COR-L47 (cell line): ENCODE measurements at places on chromosomes 5 and 9.

DNA sequence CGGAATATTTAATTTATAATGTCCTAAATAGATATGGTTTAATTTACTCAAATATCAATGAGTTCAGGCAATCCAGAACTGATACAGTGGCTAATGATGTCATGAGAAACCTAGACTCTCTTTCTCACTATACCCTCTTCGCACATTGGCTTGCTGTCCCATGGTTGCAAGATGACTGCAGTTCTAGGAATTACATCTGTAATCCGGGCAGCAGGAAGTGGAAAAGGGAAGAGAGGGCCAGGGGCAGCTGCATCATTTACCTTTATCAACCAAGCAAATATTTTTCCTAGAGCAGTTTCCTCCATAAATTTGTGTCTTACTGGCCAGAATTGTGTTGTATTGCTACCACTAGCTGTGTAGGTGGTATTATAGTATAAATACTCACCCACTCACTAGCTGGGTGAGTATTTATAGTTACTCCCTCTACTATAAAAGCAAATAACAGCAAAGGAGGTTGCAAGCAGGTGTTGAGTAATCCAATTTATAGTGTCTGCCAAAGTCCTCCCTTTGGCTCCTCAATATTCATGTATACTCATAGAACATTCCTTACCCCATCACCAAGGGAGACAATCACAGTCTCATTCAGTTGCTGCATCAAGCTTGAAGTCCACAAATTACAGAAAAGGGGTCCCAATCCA, 168.8 kb downstream of the DROSHA start:
- DNase-seq = no peak

DNA sequence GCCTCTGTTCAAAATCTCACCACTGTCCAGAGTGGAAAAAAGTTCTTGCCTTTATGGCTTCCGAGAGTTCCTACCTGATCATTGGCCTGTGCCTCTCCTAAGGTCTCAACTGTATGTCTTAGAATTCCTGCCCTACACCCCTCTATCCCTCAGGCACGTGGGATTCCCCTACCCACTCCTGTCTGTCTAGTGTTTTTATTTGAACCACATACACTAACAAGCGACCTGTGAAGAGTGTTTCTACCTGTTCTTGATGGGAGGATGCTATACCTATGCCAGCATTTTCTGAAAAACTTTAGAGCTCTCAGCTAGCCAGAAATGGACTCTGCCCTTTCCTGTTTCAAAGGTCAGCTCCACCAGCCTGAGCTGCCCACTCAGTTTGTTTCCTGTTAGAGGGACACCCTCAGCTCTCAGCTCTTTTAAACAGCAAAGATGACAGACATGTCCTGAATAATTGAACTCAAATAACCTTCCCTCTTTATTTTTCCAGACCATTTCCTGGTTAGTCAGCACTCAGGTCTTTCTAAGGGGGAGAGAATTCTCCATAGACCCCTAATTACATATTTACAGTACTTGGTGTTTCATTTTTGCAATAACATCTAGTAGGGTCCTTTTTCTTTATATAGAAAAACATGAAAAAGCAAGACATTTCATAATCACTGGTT, 214.8 kb downstream of the AOPEP start:
- DNase-seq = no peak

DNA sequence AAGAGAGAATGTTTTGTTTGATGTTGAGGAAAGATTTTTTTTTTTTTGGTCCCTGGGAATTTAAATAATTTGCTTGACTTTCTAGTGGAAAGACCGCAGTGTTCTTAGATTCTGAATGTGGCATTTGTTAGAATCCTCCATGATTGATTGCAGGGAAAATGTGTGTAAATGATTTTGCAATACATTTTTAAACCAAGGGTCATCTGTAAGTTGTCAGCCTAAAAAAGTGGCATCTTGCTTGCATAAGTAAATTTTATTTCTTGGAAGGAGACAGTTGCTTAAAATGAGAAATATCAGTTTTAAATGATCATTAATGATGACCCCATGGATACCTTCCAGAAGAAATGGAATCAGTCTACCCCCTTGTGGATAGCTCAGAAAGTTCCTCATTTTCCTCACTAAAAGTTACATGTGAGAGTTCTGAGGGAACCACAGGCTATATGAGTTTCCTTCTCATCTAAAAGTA, 105.1 kb upstream of the SLC25A48 start:
- no peak for DNase-seq

DNA sequence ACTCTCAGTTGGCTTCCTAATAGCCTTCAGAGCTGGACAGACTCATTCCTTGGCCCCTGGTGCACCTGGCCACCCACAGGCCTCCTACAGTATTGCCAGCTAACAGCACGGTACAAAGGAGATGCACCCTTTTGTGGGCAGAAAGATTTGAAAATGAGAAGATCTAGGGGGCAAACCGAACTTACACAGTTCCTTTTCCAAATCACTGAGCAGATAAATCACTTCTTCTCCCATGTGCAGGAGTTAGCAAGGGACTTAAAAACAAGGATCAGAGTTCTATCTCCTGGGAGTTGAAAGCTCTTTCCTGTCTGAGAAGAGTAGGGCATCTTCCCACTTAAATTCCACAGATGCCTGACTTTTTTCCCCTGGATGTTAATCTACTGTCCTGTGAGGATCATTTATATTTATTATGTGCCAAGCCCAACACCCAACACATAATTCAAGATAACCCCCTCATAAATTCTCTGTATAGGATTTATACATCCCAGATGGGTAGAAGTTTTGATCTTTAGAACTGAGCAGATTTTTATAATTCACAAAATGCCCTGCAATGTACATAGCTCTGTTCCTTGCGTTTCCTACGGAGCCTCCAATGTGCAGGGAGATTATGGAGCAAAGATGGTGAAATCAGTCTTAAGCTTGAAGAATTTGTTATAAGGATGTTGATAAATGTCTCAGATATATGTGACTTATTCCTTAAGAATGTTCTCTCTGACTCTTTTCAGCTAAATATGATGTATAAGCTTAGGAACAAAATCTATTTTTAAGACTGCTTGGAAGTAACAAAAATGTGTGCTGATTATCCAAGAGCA, 207.2 kb upstream of the DAPK1 start:
- DNase-seq = no peak

GRCh38 chr9:69428017-69428785, 103.2 kb downstream of the ENTREP1 start:
- DNase-seq = no peak

DNA sequence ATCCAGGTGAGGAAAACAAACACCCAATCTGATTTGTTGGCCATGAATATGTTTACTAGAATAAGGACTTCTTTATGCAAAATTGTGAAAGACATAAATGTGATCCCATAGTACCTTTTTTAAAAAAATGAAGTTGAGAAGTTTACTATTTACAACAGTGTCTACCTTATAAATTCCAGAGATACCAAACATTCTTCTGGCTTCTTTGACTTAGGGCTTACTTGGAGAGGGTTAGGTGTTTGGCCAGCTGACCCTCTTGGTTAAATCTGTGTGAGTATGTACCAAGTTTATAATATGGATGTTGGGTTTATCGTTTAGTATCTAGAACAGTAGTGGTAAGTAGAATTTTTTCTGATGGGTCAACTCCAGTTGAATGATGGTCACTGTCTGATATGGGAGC, 212.3 kb downstream of the DOCK8 start:
- no peak for DNase-seq

DNA sequence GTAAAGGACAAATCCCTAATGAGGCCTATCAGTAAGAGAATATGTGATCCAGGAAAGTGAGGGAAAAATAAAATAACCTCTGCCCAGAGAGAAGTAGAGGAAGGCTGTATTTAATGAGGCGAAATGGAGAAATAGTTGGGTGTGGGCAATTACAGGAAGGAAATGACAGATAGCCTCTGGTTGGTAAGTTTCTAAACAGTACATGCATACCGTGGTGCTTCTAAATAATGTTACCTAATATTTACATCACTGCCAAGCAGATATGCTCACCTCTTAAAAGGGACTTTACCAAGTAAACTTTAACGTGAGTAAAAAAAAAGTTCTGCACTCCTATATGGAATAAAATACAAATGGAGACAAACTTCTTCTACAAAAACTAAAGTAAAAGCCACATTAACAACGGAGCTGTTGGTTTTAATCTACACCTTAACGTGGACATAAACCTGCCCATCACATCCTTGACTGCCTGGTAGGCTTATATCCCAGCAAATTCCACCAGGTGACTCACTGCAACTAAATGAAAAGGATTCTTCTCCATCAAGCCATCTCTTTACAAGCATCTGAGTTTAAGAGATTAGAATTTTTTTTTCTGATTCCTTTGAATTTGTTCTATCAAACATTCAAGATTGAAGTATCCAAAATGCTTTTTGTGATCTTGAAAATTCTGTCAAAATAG, 12.4 kb downstream of the NFIL3 start:
- DNase-seq = no peak

- DNase-seq = no peak
These were observed 86.7 kb upstream of the SPDL1 start for GRCh38 chr5:169496878-169497277.
